ENCODE measurements at places on chromosomes 7 and 10. TPM values are rescaled to one million over a fixed set of nuclear protein-coding genes. Genes with fewer than 3 reads are reported as not detected.

Gene ODAD2
- polyA plus RNA-seq = not detected

Gene TWNK
- 5.6 TPM for polyA plus RNA-seq

Gene ST8SIA6
- polyA plus RNA-seq = 9.0 TPM

Gene DIP2C
- polyA plus RNA-seq = 1.4 TPM

Gene ITPRIP
- 13.4 TPM for polyA plus RNA-seq

Gene MYH16
- not detected for polyA plus RNA-seq

Gene HOXA6
- not detected for polyA plus RNA-seq

Gene ZNF789
- 6.0 TPM for polyA plus RNA-seq

Gene LIPF
- not detected for polyA plus RNA-seq

Gene MPP7
- 14.2 TPM for polyA plus RNA-seq

Gene HHEX
- 0.71 TPM for polyA plus RNA-seq

Gene CNTNAP2
- polyA plus RNA-seq = 0.15 TPM

Gene HOXA7
- polyA plus RNA-seq = not detected

Gene NEBL
- polyA plus RNA-seq = 1.6 TPM

Gene LOXL4
- not detected for polyA plus RNA-seq

Gene PNLIPRP1
- polyA plus RNA-seq = not detected

Measured in CD4-positive, CD25-positive, alpha-beta regulatory T cell (primary cell).